Natural killer cell (primary cell): ENCODE measurements at places on chromosomes 1 and 21. TPM values are rescaled to one million over a fixed set of nuclear protein-coding genes. Genes with fewer than 3 reads are reported as not detected.

The RBBP5 gene
- 17.8 TPM for total RNA-seq

The PLA2G2F gene
- total RNA-seq, result not detected

The ADAMTS5 gene
- not detected for total RNA-seq

The PCSK9 gene
- total RNA-seq, result not detected

The RNU1-3 gene
- 3,038 TPM for total RNA-seq

The WDR64 gene
- total RNA-seq, result not detected

GRCh38 chr1:55127827-55128343, 87.3 kb downstream of the USP24 start:
- H3K27ac ChIP-seq, result peak overlapping the region; percentile 86
- peaks cover 12% of the 10 kb centered on the region for H3K4me1 ChIP-seq
- H3K4me3 ChIP-seq, result no peak overlapping the region

DNA sequence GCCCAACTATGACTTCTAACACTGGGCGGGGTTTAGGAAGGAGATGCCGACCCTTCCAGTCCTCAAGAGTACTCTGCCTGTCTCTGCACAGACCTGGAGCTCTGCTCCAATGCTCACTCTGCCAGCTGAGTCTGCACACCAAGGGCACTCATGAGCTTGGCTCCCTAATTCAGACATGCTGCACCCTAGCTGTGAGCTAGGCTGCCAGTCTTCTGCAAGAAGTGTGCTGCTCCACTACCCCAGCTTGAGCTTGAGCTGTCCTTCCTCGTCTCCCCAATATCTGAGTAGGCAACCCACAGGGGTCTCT, 13.2 kb downstream of the TP53BP2 start:
- no peak overlapping the region for H3K4me3 ChIP-seq
- H3K27me3 ChIP-seq, result no peaks in the 10 kb centered on the region
- DNase-seq, result peak; percentile 45
- peaks cover 15% of the 10 kb centered on the region for H3K4me1 ChIP-seq
- no peaks in the 10 kb centered on the region for H3K36me3 ChIP-seq

GRCh38 chr1:61647142-61647541, 77.8 kb downstream of the TM2D1 start:
- H3K36me3 ChIP-seq, result no peaks in the 10 kb centered on the region
- no peak overlapping the region for H3K4me3 ChIP-seq
- H3K27ac ChIP-seq, result no peak overlapping the region
- no peaks in the 10 kb centered on the region for H3K27me3 ChIP-seq
- H3K4me1 ChIP-seq, result no peaks in the 10 kb centered on the region
- DNase-seq, result no peak

DNA sequence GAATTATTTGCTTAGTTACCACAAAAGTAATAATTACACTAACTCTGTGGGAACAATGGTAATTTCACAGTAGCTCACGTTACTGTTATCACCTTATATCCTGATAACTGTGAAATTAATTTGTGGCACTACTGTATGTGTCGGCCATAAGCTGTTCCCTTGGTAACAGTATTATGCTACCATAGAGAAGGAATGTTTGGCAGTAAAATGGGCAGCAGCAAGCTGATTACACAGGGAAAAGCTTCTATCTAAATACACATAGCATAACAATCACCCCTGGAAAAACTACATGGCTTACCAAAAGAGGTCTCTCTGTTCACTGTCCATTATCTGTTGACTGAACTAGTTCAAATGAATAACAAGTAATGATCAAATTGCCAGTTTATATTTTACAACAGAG, 124.1 kb downstream of the DPYD start:
- no peaks in the 10 kb centered on the region for H3K36me3 ChIP-seq
- DNase-seq, result no peak
- no peaks in the 10 kb centered on the region for H3K27me3 ChIP-seq
- H3K27ac ChIP-seq, result no peak overlapping the region

DNA sequence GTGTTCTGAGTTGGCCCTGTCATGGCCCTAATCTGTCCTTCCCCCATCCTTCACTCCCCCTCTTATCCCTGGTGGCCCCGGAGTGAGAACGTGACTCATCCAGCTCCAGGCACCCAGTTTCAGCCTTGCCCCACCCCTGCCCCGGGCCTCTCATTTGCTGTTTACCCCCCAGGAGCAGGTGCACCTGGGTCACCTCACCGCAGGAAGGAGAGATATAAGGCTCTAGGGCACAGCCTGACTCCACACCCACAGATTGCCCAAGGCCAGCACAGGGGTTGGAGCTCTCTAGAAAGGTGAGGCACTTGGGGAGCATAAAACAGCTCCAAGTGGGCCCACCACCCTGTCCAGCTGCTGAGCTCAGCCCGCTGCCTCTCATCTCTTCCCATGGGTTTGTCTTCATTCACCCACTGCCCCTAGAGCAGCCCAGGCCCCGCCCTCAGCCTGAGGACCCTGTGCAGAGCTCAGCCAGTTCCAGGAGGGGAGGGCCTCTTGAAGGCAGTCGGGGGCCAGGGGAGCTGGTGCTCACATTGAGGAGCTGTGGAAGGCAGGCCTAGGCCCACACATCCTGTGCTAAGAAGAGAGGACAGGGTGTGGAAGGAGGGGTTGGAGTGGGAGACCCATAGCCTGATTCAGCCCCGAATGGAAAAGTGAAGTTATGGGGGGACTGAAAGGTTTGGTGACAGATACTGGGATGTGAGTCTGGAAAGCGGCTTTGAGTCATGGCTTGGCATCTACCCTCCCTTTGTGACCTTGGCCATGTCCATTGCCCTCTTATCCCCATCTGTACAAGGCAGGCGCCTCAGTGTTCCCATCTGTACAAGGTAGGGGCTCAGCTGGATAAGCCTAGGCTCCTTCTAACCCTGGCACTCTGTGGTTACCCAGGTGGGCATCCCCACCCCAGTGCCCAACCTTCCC, 16.1 kb upstream of the GPR37L1 start:
- no peaks in the 10 kb centered on the region for H3K4me1 ChIP-seq
- H3K36me3 ChIP-seq, result no peaks in the 10 kb centered on the region
- no peak for DNase-seq
- H3K4me3 ChIP-seq, result no peak overlapping the region

DNA sequence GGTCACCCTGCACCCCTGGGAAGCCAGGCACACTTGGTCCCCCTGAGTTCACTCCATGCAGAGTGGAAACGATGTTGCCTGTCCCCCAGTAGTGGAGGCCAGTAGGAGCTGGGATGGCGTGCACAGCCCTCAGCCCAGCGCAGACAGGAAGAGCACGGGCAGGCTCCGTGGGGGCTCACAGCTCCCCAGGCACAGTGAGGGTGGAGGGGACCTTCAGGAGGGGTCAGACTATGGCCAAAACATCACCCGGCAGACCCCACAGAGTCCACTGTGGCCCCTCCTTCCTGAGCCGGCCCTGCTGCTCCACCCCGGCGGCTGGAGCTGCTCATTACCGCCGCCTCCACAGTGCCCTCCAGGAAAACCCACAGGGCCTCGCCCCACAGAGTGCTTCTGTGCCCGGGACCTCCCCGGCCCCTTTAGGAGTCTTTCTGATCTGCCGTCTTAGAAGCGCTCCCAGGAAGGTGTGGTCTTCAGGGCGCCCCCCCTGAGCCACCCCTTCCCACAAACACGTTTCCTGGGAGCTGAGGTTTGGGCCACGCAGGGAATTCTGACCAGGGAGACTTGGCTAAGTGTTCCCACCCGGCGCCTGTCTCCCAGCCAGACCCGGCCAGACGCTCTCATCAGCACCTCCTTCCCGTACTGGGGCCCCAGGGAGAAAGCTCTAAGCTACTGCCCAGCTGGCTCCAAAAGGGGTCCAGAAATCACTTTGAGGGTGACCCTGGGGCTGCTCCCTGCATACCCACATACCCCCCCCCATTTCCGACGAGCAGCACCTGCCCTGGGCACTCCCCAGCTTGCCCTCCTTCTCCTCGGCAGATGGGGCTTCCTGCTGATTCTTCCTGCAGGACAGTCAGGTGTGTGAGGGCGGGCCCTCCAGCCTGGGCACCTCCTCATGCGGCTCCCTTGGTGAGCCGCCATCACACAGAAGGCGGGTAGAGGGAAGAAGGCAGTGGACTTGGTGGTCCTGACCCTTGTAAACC, 38.8 kb downstream of the RIPK4 start:
- no peaks in the 10 kb centered on the region for H3K4me1 ChIP-seq
- DNase-seq, result no peak
- no peak overlapping the region for H3K27ac ChIP-seq
- H3K27me3 ChIP-seq, result peaks cover 9% of the 10 kb centered on the region

DNA sequence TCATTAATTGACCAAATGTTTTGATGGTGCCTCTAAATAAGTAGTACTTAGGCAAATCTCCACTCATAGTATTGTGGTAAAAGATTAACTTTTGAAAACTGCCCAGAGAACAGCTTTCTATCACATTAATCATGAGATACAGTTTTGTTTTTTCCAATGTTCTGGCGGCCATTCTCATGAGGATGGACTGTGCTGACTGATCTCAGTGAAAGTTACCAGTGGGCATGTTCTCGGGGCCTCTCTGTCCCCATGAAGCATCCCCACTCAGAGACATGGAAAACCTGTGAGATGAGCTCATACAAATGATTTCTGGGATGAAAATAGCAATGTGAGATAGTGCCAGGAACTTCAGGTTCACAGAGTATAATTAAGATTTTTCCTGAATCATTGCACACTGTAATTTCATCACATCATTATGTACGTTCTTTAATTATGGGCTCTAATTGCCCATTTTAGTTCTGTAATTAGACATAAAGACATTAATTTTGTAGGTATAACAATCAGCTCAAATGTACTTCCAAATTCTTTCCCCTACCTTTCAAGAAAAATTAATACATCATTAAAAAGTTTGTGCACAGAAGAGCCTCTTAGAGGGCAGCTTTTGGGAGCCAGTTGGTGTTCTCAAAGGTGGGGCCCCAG, 40.5 kb downstream of the DDR2 start:
- no peaks in the 10 kb centered on the region for H3K4me1 ChIP-seq
- no peaks in the 10 kb centered on the region for H3K36me3 ChIP-seq
- H3K27ac ChIP-seq, result no peak overlapping the region

DNA sequence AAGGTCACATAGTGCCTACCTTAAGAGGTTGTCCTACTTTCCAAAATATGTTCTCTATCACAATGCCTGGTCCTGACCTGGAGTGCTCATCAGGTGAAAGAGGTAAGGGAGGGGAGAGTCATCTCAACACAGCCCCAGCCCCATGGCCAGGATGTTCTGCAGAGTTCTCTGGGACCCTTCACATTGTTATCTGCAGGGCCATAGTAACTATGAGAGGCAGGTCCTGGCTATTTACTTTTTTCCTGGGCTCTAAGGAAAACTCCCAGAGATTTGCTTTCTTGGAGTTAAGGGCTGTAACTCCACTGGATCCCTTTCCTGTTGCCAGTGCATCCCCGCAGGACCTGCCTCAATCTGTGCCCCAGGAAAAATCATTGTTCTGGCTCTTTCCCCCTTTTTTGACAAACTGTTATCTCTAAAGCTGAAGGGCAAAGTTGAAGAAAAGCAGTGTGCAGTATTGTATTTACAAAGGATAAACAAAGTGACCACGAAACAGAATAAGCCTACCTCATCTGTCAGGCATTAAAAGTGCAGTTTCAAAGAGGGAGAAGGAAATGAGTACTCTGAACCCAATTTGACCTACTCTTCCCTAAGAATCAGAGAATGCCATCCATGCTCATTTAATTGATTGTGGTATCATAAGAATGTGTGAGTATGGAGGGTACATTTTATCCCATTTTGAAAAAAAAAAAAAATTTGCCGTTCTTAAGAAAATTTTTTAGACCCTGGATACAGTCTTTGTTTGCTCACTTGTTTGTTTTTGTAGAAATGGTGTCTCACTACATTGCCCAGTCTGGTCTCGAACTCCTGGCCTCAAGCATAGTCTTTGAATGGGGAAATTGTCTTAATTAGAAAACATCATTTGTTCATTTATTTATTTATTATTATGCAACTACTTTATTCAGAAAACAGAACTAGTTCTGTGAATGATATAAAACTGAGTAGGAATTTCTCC, 149.6 kb downstream of the RHOU start:
- H3K27me3 ChIP-seq, result peaks cover 2% of the 10 kb centered on the region
- no peaks in the 10 kb centered on the region for H3K4me1 ChIP-seq
- H3K4me3 ChIP-seq, result no peak overlapping the region
- no peaks in the 10 kb centered on the region for H3K36me3 ChIP-seq
- DNase-seq, result no peak
- H3K27ac ChIP-seq, result no peak overlapping the region

- no peaks in the 10 kb centered on the region for H3K36me3 ChIP-seq
- DNase-seq, result peak; percentile 76
- no peak overlapping the region for H3K4me3 ChIP-seq
- no peak overlapping the region for H3K27ac ChIP-seq
- no peaks in the 10 kb centered on the region for H3K27me3 ChIP-seq
Measured at GRCh38 chr1:101506541-101507164, 269.8 kb downstream of the S1PR1 start.

DNA sequence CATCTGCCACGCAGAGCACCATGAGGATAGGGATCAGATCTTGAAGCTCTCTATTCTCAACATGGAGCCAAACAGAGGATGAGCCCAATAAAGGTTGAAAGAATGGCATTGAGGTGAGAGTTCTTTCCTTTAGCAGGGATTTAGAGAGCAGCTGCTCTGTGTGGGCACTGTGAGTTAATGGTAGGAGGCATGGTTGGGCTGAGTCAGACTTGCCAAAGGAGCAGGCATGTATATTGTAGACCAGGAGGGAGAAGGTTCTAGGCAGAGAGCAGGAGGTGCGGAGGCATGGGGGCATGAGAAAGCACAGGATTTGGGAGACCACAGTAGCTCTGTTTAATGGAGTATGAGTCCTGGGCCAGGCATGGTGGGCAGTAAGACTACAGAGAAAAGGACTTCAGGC, 32.0 kb downstream of the TMEM53 start:
- no peak overlapping the region for H3K27ac ChIP-seq
- H3K27me3 ChIP-seq, result no peaks in the 10 kb centered on the region
- no peak for DNase-seq
- H3K4me1 ChIP-seq, result no peaks in the 10 kb centered on the region
- H3K36me3 ChIP-seq, result peaks cover 92% of the 10 kb centered on the region

- H3K27ac ChIP-seq, result no peak overlapping the region
- H3K4me1 ChIP-seq, result no peaks in the 10 kb centered on the region
- DNase-seq, result no peak
- no peaks in the 10 kb centered on the region for H3K36me3 ChIP-seq
Measured at GRCh38 chr1:3184666-3185065, 115.7 kb downstream of the PRDM16 start.

GRCh38 chr21:27333096-27333495, 366.2 kb upstream of the ADAMTS5 start:
- H3K27ac ChIP-seq, result no peak overlapping the region
- no peak overlapping the region for H3K4me3 ChIP-seq
- DNase-seq, result no peak

GRCh38 chr1:224852901-224853568, 76.4 kb upstream of the DNAH14 start:
- H3K36me3 ChIP-seq, result no peaks in the 10 kb centered on the region
- no peak overlapping the region for H3K27ac ChIP-seq
- no peak for DNase-seq
- no peak overlapping the region for H3K4me3 ChIP-seq
